ENCODE measurements at places on chromosomes 16 and 17. TPM values are rescaled to one million over a fixed set of nuclear protein-coding genes. Genes with fewer than 3 reads are reported as not detected.

The VAC14 gene
- total RNA-seq: 47.5 TPM

The RNF135 gene
- total RNA-seq: 15.3 TPM

The NDRG4 gene
- total RNA-seq: 73.2 TPM

The CCDC200 gene
- not detected for total RNA-seq

DNA sequence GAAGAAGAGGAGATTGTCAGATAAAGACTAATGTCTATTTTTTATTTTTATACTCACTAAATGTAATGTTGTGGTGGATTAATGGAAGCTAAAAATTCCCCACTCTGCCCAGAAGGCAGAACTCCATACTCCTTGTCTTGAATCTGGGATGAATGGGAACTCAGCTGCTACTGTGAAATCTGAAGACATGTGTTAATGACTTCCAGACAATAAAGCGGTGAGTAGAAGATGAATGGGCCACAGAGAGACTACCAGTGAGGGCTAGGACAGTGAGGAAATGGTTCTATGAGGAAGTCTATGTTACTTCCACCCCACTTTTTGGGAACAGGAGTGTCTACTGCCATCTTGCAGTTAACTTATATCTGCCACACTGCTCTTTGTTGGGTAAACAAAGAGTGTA lies 726.9 kb downstream of the CDH8 start:
- H3K36me3 ChIP-seq: no peaks in the 10 kb centered on the region
- no peaks in the 10 kb centered on the region for H3K4me1 ChIP-seq
- DNase-seq: no peak
- H3K27me3 ChIP-seq: no peaks in the 10 kb centered on the region
- H3K27ac ChIP-seq: no peak overlapping the region

- H3K27ac ChIP-seq: no peak overlapping the region
- DNase-seq: peak; percentile 41
- no peaks in the 10 kb centered on the region for H3K36me3 ChIP-seq
- no peaks in the 10 kb centered on the region for H3K4me1 ChIP-seq
- H3K27me3 ChIP-seq: no peaks in the 10 kb centered on the region
- H3K4me3 ChIP-seq: no peak overlapping the region
These were observed 65.5 kb upstream of the CREBBP start for GRCh38 chr16:3945751-3946603.

DNA sequence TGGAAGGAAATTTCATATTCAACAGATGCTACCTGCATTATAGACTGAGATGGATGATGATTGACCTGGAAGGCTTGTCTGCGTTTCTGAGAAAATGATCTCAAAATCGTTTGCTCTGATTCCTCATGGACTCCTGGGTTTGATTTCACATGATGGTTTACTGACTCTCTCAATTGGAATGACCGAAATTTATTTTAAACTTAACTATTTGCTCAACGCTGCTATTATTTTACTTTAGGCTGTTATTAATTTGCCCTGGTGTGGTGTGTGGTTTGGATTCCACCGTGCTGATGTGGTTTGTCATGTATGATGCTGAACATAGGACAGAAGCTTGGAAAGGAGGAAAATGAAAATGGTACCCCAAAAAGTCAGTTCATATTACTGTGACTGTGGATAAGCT lies 37.3 kb upstream of the ELAC2 start:
- peaks cover 4% of the 10 kb centered on the region for H3K4me1 ChIP-seq
- no peaks in the 10 kb centered on the region for H3K36me3 ChIP-seq
- H3K27me3 ChIP-seq: no peaks in the 10 kb centered on the region
- H3K27ac ChIP-seq: no peak overlapping the region
- no peak for DNase-seq

GRCh38 chr16:19688396-19689024 lies 29.5 kb downstream of the KNOP1 start:
- no peak for DNase-seq
- no peak overlapping the region for H3K4me3 ChIP-seq
- H3K4me1 ChIP-seq: peaks cover 7% of the 10 kb centered on the region

DNA sequence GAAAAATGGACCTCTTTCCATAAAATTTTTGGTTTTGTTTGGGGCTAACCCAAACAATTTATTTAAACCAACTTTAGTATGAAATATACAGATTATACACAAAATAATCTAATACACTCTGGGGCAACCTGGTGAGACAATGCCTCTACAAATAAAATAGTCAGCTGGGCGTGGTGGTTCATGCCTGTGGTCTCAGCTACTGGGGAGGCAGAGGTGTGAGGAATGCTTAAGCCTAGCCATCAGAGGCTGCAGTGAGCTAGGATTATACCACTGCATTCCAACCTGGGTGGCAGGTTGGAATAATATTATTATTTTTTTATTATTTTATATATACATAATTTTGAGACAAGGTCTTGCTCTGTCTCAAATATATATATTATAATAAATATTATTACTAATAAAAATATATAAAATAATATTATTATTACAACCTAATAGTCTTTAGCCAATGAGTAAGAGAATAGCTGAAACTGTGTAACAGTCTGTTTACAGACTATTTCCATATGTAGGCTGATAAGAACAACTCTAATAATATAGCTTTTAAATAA lies 50.5 kb downstream of the GLG1 start:
- no peak overlapping the region for H3K4me3 ChIP-seq
- H3K27ac ChIP-seq: no peak overlapping the region
- no peaks in the 10 kb centered on the region for H3K27me3 ChIP-seq
- no peaks in the 10 kb centered on the region for H3K36me3 ChIP-seq
- DNase-seq: no peak

DNA sequence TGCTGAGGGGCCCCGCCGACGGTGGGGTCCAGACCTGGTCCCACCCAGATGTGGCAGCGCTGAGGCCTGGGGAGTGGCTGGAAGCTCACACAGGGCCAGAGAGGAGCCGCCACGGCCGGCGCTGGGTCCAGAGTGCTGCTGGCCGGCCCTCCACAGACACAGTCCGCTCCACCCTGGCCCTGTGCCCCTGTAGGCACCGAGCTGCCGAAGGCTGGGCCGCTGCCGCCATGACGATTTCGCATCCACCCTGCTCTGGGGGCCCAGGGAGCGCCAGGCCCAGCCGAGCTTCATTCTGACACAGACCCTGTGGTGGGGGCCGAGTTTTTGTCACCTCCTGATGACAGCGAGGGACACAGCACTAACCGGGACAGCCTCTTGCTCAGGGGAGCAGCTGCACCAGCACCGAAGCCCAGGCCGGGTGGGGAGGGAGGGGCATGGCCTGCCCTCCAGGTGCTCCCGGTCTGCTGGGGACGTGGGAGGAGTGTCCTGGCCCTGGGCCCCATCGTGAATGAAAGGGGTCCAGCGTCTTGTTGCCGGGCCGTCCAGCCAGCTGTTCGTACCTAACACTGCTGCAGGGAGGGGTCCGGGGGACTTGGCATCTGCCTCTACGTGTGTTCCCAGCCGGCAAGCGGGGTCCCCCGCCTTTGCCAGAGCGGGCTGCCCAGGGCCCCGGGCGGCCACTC lies 27.1 kb upstream of the SSTR5 start:
- no peak overlapping the region for H3K27ac ChIP-seq
- H3K36me3 ChIP-seq: no peaks in the 10 kb centered on the region
- H3K27me3 ChIP-seq: no peaks in the 10 kb centered on the region
- DNase-seq: no peak

The MMP2 gene
- 67.8 TPM for total RNA-seq

GRCh38 chr17:48470388-48471034 lies 40.5 kb upstream of the SKAP1 start:
- no peak overlapping the region for H3K27ac ChIP-seq
- H3K36me3 ChIP-seq: no peaks in the 10 kb centered on the region
- peaks cover 33% of the 10 kb centered on the region for H3K27me3 ChIP-seq
- H3K4me1 ChIP-seq: peaks cover 8% of the 10 kb centered on the region
- no peak overlapping the region for H3K4me3 ChIP-seq

The STARD3 gene
- 71.9 TPM for total RNA-seq

DNA sequence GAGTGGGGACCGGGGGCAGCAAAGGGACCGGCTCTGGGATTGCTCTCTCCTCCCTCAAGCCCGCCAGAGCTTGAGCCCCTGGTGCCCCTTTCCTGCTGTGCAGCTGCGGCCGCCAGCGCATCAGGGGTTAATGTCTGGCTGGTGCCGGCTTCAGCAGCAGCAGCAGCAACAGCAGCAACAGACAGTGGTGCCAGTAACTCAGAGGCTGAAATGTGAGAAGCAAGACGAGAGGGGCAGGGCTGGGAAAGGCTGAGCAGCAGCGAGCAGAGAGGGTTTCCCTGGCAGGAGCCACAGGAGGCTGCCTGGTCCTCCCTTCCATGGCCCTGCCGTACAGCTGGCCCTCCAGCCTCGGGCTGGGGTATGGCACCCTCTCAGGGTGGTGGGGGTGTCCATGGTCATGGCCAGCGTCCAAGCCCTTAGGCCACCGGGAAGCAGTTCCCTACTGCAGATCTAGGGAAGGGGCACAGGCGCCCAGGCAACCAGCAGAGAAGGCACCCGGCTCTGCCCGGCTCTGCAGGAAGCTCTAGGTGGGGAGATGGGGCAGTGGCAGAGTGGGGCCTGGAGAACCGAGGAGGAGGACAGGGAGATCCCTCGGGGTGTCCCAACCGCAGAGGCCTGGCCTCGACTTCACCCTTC lies 21.1 kb upstream of the TFAP4 start:
- peak overlapping the region; percentile 43 for H3K4me3 ChIP-seq
- no peaks in the 10 kb centered on the region for H3K27me3 ChIP-seq

- H3K36me3 ChIP-seq: no peaks in the 10 kb centered on the region
- no peaks in the 10 kb centered on the region for H3K4me1 ChIP-seq
- no peak overlapping the region for H3K4me3 ChIP-seq
- H3K27me3 ChIP-seq: no peaks in the 10 kb centered on the region
These were observed 93.7 kb downstream of the PMP22 start for GRCh38 chr17:15171167-15172047.

DNA sequence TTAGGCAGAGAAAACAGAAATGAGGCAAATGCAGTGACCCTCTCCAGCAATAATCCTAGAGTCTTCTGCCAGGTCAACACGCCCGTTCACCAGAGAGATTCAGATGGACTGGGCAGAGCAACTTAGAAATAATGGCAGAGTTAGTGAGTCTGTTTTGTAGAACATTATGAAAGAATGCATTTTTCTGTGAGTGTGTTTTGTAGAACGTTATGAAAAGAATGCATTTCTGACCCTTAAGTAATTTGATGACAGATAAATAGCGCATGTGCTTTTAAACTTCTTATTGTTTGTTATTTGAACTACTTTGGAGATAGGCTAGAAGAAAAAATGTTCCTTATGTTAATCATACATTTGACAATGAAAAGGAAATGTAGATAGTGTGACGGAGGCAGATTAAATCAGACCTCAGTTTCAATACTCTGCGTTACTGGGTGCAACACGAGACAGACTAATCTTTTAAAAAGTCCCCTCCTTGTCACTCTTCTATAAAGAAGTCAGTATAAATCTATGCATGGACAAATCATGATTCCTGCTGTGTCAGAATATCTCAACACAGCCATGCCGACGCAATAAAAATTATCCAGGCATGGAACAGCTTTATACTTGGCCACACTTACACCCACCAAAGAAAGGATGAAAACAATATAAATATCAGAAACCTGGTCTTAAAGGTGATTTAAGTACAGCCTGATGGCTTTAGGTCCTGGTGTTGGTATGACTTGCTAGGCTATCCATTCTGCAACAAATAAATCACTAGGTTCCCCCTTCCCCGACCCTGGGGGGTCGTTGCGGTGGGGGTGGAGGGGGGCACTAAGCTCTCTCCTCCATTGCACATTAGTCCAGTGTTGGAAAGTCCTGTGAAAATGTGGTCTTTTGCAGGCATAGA lies 47.8 kb downstream of the MARCHF10 start:
- no peak overlapping the region for H3K27ac ChIP-seq
- H3K4me1 ChIP-seq: no peaks in the 10 kb centered on the region
- DNase-seq: peak; percentile 12

The GAS2L2 gene
- 0.09 TPM for total RNA-seq

The EVI2A gene
- not detected for total RNA-seq

The PLEKHG4 gene
- total RNA-seq: 18.2 TPM

The RNF222 gene
- not detected for total RNA-seq

DNA sequence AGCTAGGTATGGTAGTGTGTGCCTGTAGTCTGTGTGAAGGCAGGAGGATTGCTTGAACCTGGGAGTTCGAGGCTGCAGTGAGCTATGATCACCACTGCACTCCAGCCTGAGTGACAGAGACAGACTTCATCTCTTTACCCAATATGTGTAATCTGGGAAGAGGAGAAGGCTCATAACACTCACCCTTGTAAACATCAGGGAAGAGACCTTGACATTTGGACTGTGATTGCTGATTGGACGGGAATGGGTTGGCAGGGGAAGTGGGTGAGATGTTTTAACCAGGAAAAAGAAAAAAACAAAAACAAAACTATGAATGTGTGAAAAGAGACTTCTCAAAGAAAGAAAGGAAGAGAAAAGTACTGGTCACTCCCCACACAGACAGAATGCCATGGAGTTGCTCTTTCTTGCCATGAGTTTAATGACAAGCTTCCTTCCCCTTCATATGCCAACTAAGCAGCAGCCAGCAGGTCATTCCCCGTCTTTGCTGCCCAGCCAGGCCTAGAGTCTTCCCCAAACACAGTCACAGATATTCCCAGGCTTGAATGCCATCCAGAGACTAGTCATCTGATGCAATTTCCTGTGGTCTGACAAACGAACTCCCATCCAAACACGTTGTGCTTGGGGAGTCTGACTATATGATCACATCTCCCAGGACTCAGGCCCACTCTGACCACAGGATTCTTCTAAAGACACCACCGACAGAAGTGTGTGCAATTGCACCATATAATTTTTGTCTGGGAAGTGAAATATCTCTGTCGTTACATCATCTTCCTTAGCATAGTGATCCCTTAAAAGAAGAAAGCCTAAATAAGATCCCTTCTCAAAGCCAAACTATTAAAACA lies 3.6 kb upstream of the XAF1 start:
- H3K36me3 ChIP-seq: no peaks in the 10 kb centered on the region
- H3K4me1 ChIP-seq: no peaks in the 10 kb centered on the region
- H3K27me3 ChIP-seq: no peaks in the 10 kb centered on the region
- peak; percentile 51 for DNase-seq

DNA sequence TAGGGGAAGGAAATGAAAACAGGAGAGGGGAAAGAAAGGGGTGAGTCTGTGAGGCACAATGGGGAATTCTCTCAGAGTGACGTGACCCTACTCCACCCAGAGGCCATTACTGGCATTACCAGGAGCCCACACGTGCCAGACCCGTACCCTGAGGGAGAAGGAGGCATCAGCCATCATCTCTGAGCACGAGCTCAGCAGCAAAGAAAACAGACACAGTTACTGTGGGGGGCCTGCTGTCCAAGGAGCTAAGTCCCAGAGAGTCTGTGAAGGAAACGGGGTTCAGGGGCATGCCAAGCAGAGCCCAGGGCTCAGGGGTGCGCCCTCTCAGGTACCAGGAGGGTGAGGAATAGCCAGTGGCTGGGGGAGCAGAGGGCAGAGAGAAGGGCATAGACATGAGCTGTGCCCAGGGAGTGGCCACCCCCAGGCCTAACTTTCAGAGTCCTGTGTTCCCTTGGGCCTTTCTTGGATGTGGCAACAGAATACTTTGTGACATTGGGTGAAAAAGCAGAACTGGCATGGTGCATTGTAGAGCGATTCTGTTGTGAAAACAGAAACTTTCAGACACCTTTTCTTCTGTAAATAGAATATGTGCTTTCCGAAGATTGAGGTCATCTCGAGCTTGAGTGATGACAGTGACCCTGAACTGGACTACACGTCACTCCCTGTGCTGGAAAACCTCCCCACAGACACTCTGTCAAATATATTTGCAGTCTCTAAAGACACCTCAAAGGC lies 11.3 kb downstream of the TAF1C start:
- H3K27ac ChIP-seq: no peak overlapping the region
- DNase-seq: peak; percentile 93
- no peaks in the 10 kb centered on the region for H3K4me1 ChIP-seq
- H3K4me3 ChIP-seq: no peak overlapping the region

- H3K4me1 ChIP-seq: peaks cover 7% of the 10 kb centered on the region
- peaks cover 12% of the 10 kb centered on the region for H3K27me3 ChIP-seq
- no peaks in the 10 kb centered on the region for H3K36me3 ChIP-seq
- no peak overlapping the region for H3K27ac ChIP-seq
- DNase-seq: no peak
- no peak overlapping the region for H3K4me3 ChIP-seq
These were observed 24.2 kb downstream of the ACSM1 start for GRCh38 chr16:20673071-20673806.

Data from endodermal cell (in vitro differentiated cells).